Spinal cord (tissue), 10 donors: ENCODE measurements at places on chromosomes 12 and 14.
A peak's percentile ranks its signal among the peaks of the same experiment; 100 is the strongest.

- no peak for DNase-seq
Measured at GRCh38 chr12:84134797-84135366, 777.7 kb downstream of the SLC6A15 start.

- no peak for DNase-seq
Measured at GRCh38 chr14:76007852-76008251, 22.3 kb downstream of the IFT43 start.

GRCh38 chr12:52867642-52868041 is 18.8 kb upstream of the KRT78 start:
- no peak for DNase-seq

- no peak for DNase-seq
Measured at GRCh38 chr12:25101092-25101445, 93.9 kb downstream of the DNAI7 start.

GRCh38 chr14:96666088-96666487 is 131.1 kb upstream of the VRK1 start:
- DNase-seq = no peak

DNA sequence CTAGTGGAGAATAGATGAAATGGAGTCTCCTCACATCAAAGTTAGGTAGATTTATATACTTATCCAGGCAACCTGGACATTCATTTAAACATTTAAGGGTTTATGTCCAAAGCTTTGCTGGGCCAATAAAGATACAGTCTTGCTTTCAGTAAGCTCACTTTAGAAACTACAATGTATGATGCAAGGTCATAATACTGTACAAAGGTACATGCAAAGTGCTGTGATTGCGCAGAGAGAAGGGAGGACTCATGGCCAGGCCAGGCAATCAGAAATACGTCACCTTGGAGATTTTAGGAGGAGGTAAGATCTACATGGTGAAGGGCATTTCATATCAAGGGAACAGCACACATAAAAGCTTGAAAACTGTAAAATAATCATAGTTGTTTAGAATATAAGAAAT is 113.6 kb downstream of the FGD4 start:
- no peak for DNase-seq

DNA sequence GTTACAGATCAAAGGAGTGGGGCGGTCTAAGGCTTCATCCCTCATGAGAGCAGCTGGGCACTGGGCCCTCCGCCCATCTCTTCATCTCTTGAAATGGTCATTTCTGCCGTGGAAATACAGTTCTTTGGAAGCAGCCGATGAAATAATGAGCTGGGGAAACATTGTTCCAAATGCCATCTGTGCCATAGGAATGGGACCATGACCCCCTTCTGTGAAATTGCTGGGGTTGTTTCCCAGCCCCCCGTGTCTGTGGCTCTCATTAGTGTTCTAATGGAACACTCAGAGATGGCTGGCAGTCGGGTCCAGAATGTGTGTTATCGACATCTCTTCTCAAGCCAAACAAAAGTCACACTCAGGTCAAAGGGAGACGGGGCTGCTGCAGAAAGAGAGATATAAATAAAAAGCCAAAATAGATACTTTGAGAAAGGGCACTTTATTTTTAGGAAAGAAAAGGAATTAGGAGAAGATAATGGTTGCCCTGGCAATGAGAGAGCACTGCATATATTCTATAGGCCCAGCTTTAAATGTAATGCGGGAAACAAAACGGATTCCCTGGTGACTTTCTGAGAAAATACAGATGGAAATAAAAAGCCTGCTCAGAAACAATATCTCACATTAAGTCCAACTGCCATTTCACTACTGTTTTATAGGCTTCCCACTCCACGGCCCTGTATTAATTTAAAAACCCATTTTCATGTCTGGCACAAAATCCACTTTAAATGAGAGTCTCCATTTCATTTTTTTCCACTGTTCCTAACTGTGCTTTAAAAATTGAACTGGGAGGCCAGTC is 107.1 kb downstream of the TTC8 start:
- DNase-seq = no peak

DNA sequence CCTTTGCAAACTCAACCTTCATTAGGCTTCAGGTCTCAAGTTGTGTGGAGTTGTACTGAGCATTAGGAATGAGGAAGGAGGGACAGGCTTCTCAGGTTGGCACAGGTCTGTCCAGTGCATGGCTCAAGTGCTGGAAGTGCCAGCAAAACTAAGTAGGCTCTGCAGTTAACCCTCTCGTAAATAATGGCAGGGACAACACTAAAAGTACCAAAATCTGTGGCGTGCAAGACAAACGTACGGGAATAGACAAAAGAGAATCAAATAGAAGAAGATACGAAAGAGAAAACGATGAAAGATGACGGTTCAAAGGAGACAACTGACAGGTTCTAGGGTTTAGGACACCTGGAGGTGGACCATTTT is 612 bp downstream of the TRAPPC6B start:
- no peak for DNase-seq

DNA sequence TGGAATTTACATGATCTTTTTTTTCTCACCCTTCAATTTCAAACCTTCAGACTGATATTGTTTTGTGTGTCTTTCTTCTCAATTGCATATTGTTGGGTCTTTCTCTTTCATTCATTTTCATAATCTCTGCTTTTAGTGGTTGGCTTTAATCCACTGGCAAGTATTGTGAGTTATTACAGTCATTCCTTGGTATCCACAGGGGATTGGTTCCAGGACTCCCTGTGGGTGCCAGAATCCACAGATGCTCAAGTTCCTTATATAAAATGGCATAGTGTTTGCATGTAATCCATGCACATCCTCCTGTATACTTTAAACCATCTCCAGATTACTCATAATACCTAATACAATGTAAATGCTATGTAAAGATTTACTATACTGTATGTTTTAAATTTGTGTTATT is 29.7 kb upstream of the PARP11 start:
- DNase-seq = no peak

DNA sequence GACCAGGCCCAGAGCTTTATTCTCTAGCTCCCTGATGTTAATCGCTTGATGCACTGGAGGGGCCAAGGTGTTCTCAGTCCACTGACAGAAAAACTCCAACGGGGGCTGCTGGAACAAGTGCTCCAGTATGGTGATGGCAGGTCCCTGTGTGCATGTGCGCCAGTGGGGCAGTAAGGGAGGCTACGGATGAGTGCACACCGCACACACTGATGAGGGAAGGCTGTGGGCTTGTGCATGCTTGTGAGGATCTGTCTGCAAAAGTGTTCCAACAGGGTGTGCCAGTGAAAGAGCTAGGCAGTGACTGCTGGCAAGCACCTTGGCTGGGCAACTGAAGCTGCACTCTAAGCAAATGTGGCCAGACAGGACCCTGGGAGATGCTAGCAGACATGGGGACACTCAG is 229.7 kb upstream of the FOXG1 start:
- DNase-seq = no peak

- DNase-seq = no peak
Measured at GRCh38 chr12:52324153-52324444, 2.9 kb upstream of the KRT83 start.

DNA sequence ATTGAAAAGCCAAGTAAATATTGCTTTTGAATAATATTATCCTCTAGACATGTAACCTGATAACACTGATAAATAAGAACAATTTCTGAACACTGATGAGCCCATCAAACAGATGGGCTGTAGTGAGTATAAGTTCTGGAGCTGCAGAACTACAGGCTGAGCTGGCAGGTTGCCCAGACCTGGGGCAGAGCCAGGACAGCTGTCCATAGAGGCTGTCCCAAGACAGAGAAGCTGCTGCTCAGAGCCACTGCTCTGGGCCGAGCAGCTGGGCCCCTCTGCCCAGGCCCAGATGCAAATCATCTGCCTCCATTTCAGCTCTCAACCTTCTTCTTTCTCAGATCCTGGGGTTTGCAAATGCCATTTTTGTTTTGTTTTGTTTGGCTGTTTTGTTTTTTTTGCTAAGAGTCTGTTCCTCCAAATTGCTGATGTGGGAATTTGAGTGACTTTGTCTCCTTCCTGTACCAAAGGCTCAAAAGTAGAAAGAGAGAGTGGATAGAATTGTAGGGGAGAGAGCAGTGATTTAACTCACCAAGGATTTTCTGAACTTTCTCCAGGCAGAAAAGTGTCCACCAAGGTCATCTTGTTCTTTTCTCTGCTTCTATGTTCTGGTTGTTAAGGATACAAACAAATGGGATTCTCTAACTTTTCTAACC is 4.0 kb upstream of the TESPA1 start:
- DNase-seq = no peak

DNA sequence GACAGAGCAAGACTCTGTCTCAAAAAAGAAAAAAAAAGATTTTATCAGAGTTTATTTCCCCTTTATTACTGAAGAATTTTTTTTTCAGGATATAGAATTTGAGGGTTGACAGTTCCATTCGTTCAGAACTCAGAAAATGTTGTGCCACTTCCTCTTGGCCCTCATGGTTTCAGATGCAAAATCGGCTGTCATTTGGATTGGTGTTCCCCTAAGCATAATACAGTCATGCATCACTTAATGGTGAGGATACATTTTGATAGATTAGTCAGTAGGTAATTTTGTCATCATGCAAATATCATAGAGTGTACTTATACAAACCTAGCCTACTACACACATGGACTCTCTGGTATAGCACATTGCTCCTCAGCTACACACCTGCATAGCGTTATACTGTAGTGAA is 263.9 kb upstream of the RTL1 start:
- no peak for DNase-seq

- no peak for DNase-seq
Measured at GRCh38 chr14:49294621-49295148, 291.5 kb downstream of the RPS29 start.

DNA sequence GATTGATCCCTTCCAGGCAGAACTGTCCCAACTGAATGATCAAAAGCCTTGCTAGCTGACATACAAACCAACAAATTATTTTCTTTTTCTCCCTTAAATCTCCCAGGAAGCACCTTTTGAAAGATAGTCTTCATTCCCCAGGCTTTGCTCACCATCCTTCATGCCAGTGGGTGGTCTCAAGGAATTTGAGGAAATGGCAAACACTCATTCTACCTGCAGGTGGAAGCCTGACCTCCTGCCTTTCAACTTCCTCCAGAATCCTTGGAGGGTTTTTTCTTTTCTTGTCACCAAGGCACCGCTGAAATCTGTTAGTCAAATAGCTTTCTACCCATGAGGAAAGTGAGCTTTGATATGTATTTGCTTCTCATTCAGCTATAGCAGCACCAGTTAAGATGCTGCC is 128.5 kb downstream of the WIF1 start:
- no peak for DNase-seq

DNA sequence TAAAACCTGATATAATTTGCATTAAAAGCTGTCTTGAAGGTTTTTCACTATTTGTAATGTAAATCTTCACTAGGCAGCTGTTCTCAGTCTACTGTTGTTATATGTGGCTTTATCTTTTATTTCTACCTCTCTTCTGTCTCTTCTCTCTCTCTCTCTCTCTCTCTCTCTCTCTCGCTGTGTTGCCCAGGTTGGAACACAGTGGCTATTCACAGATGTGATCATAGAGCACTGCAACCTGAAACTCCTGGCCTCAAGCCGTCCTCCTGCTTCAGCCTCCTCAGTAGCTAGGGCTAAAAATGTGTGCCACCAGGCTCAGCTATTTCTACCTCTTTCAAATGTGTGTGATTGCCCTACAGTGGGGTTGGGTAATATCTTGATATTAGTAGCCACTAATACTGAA is 21.1 kb downstream of the FUT8 start:
- DNase-seq = no peak

GRCh38 chr12:125222876-125223275 is 157.6 kb downstream of the AACS start:
- no peak for DNase-seq

DNA sequence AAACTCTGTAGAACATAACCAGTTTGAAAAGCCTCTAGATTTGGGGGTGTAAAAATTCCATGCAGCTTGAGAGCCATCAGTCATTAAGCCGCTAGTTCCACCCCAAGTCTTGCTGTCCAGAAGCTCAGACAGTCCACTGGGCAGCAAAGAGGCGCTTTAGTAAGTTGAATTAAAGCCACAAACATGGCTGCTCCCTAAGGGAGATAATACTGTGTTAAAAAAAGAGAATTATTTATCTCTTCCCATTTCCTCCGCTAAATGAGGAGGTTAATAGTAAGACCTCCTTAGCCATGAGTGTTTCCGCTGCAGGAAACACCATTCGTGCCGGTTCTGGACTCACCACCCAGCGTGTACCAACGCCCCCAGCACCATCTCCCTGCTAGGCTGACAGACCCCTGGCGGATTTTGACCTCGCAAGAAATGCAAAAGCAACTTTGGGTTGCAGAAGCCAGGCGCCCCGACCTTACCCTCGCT is 536 bp downstream of the TM7SF3 start:
- DNase-seq = peak; percentile 36

DNA sequence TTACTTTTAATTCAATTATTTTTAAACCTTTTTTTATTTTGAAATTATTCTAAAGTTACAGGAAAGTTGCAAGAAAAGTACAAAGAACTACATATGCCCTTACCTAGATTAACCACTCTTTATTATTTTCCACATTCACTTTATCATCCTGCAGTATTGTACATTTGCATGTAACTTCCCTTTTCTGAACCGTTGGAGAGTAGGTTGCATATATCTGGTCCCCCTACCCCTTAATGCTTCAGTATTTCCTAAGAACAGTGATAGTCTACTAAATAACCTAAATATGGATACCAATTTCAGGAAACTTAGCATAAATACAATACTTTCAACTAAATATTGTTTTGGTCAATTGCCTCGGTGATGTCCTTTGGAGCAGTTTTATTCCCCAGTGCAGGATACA is 15.0 kb downstream of the G2E3 start:
- DNase-seq = no peak

GRCh38 chr12:95169368-95169767 is 47.9 kb downstream of the FGD6 start:
- DNase-seq = no peak

- DNase-seq = no peak
Measured at GRCh38 chr14:54625112-54625511, 58.2 kb downstream of the SAMD4A start.

DNA sequence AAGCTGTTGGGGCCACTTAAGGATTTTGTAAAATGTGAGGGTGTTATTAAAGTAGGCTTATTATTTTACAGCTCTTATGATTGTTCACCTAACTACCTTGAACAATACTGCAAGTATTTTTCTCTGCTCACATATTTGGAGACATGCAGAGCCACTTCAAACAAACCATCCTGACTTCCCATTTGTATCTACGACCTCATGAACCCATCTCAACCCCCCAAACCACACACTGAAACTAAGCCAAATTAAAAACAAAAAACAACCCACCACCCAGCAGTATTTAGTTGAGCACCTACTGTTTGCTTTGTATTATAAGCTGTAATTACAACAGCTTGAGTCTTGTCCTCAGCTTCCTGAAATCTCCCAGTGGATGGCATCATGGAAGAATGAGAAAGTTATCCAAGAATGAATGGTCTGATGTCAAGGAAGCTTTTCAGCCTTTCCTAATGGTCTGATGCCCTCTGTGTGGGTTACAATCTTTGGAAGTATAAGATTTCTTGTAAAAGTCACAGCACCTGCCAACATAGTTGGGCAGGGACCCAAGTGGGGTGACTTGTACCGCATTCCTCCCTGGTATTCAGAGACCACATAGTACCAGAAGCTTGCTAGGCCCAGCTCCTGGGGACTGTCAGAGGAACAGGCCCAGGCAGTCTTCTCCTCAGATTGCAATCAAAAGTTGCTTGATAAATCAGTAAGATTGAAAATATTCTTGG is 416.6 kb downstream of the ZFP36L1 start:
- DNase-seq = no peak

GRCh38 chr14:73231981-73232851 is 5.1 kb upstream of the PAPLN start:
- no peak for DNase-seq

GRCh38 chr12:96225044-96225855 is 31.1 kb downstream of the ELK3 start:
- DNase-seq = no peak

- no peak for DNase-seq
Measured at GRCh38 chr14:96177766-96178375, 26.8 kb upstream of the BDKRB2 start.

GRCh38 chr14:61620130-61620946 is 75.0 kb upstream of the HIF1A start:
- DNase-seq = no peak
